Stimulated activated CD4-positive, alpha-beta T cell treated with anti-CD3 and anti-CD28 coated beads, Interleukin-1b, Interleukin-23, amount 100 ng/mL, for 1 hour (primary cell): ENCODE measurements at places on chromosomes 7 and 10.

GRCh38 chr7:17680943-17681351 lies 259.3 kb downstream of the SNX13 start:
- no peak for DNase-seq

- DNase-seq: no peak
Measured at GRCh38 chr7:138000081-138000701, 1.7 kb downstream of the CREB3L2 start.

DNA sequence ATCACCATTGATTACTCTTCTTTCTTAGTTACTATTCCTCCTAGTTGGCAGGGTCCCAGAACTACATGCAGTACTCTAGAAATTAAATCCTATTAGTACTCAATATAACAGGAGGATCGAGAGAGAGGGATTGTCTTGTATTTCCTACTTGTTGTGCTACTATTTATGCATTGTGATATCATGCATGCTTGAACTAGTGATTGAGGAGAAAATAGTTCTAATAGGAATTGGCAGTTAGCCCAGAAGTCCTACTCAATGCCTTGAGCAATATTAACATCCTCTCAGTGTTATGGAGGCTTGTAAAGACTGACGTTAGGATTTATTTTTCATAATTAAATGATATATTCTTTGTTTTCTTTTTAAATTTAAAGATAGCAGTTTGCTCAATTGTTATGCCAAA lies 67.4 kb downstream of the FOXP2 start:
- DNase-seq: no peak

DNA sequence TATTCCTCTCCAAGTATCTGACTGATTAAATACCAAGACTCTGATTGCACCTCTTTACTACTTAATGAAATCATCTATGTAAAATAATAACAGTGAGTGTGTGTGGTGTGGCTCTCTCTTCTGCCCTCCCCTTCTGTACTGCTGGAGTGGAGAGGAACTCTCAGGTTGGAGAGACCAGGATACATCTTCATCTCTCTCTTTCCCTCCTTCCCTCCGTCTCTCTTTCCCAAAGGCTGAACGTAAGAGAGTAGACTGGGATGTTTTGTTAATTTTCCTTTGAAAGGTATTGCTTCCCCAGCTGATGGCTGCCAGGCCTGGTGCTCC lies 272 bp upstream of the GJC3 start:
- DNase-seq: no peak

DNA sequence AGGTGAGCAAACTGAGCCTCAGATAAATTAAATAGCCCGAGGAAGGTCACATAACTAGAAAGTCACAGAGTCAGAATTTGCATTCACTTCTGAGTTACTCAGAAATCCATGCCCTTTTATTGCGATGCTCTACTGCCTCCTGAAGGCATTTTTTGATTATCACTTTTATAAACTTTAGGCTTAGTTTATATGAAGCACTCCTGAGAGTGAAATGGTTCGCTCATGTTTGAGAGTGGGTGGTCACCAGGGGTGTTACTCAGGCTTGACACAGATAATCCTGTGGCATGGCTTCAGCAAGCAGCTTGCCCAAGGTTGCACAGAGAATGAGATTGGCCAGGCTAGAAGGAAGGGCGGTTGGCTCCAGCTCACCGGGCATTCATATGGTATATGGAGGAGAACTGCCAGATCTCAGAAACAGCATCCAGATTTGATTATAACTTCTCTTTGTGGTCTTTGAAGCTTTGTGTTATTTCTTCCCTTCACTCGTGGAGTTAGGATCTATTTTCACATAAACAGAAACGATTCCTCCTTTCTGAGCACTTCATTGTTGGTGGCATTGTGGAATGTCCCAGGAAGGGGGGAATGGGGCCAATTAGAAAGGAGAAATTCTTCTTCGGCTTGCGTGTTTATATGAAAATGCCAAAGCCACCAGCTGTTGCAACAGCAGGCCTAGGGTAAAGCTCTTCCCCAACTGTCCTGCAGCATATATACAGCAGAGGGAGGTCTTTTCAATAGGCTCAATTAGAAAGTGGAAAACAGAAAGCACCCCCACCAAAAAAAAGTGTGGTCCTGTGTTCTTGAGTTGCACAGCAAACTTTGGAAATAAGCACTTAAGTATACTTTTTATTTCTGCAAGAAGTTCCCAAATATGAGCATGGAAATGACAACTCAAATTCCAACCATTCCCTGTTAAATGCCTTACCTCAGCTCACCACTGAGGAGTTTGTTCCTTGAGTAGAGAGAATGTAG lies 628.8 kb downstream of the SUGCT start:
- no peak for DNase-seq

GRCh38 chr7:83001362-83002040 lies 161.2 kb downstream of the PCLO start:
- DNase-seq: no peak

DNA sequence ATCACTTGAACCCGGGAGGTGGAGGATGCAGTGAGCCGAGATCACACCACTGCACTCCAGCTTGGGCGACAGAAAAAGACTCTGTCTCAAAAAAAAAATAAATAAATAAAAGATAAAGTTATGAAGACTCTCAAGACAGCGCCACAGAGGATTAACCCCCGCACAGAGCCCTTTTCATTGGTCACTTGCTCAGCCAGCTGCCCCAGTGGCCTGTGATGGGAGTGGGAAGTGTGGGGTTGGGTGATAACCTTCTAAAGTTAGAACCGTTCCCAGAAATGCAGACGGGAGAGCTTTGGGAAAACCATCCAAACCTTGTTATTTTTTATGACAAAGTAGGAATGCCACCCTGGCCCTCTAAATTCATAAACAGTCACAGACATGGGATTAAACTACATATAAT lies 57.4 kb downstream of the PARP12 start:
- no peak for DNase-seq

GRCh38 chr7:47932016-47932415 lies 16.2 kb downstream of the PKD1L1 start:
- no peak for DNase-seq

- DNase-seq: no peak
Measured at GRCh38 chr7:151385626-151386300, 24.1 kb downstream of the WDR86 start.

- DNase-seq: no peak
Measured at GRCh38 chr7:18437101-18437500, 58.4 kb upstream of the HDAC9 start.

- DNase-seq: no peak
Measured at GRCh38 chr10:72353028-72353964, 1.4 kb downstream of the DNAJB12 start.

- no peak for DNase-seq
Measured at GRCh38 chr7:28701731-28702130, 256.4 kb downstream of the TRIL start.

DNA sequence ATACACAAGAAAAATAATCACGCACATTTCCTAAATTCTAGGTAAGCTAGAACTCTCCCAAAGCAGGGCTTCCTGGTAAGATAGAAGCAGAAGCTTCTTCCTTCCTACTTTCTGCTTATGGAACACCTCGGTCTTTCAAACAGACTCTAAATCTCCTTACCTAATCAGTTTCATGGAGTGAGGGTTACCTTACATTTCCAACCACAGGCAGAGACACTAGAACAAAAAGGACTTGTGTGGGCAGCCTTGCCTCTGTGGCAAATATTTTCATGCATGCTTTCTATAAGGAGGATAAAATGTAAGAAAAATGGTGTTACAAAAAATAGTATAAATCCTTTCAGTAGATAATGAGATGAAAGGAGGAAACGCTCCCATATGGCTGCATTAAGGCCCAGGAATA lies 386.3 kb upstream of the SMIM30 start:
- DNase-seq: no peak

DNA sequence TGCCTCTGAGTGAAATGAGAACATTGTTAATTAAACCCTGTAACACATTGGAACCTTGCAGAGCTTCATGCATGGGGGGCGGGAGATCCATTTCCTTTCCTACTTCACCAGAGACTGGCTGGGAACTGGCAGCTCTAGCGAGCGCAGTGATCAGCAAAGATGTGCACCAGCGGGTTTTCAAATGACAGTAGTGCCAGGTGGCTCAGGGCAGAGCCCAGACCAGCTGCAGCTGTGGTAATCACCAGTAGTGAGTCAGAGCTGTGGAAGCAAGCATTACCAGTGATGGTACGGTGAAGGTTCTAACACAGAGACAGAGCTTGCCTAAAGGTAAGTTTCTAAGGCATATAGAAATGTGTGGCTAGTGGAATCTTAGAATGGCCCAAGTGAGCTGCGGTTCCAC lies 1009.7 kb upstream of the CELF2 start:
- no peak for DNase-seq

DNA sequence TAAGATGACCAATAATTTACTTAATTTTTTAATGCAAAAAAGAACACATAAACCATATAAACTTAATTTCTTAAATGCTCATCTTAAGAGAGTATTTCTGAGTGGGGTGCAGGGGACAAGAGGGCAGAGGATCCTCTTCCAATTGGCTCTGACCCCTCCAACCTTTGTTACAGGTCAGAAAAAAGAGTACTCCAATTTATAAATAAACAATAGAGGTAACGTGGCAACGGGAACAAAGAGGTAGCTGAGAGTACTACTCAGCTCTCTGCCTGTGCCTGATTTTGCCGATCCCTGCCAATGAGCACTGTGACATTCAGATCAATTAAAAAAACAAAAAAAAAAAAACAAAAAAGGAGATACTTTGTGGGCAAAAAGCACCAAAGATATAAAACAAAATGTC lies 307.9 kb downstream of the PARD3 start:
- DNase-seq: no peak

DNA sequence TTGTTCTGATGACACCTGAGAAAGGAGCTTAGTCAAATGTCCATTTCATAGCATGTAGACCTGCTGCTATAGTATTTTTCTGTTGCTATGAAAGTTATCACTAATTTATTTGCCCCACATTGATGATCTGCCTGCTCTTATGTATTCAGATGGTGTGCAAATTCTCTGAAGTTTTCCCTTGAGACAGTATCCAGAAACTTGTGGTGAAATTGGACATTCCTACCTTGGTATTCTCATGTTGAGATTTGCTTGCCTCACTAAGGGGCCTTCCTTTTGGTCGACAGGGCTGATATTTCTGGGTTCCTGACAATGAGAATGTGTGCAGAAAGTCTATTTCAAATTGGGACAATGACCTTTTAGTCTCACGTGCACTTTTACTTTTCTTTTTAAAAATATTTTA lies 253.2 kb upstream of the FZD8 start:
- no peak for DNase-seq

DNA sequence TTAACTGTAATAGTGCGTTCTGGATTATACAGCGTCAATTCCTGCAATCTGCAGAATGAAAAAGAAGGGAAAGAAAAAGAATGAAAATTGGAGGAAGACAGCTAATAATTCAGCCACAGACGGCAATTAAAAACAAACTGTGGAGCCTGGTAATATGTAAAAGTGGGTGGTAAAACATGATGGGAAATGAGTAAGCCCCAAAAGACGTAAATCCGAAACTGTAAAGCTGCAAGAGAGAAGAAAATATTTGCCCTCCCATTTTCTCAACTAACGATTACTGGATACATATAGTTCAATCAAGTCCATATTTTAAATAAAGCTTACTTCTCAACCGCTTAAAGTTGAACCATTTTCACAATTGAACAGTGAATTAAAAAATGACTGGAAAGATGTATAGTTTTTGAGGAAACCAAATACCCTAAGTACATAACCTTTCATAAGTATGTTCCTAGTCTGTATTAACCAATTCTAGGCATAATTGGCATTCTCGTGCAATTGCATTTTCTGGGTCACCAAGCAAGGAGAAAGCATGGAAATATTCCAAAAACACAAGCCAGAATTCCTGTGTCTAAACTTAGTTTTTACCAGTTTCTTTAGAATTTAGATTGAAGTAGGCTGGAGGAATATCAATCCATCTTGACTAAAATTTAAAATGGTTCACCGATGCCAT lies 44.8 kb downstream of the MALSU1 start:
- no peak for DNase-seq
